Fibroblast of the aortic adventitia (primary cell): ENCODE measurements at places on chromosomes 12 and 14. TPM values are rescaled to one million over a fixed set of nuclear protein-coding genes. Genes with fewer than 3 reads are reported as not detected.

The RAD51AP1 gene
- total RNA-seq = 2.9 and 35.2 TPM in 2 replicates

DNA sequence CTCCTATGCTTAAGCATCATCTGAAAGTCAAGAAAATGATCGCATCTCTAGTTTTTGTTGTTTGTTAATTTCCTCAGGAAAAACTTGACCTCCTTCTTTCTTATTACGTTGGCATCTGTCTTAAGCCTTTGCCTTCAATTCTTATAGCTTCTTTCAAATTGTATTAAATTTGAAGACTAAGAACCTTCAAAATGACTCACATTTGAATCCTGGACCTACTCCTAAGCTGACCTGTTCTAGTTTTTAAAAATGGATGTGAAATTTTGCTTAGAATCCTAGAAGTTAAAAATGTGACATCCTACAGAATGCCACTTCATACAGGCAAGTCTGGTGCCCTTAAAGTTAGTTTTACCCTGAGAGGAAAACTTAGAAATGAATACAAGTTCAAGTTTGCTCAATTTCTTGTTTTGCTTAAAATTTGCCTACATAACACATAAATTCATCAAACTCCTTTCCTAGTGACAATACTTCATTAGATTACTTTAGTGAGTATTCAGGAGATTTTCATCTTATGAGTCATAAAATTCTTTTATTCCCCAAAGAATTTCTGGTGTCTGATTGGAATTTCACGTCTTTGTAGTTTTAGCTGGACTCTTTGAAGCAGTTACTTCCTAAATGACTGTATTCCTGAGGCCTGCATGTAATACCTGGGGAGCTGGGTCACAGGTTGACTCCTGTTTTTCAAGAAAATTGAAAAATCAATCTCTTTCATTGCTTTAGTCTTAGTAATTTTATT, 152.3 kb downstream of the MSRB3 start:
- peak; percentile 84 for DNase-seq

GRCh38 chr12:82912406-82912805, 225.7 kb downstream of the TMTC2 start:
- peak; percentile 66 for DNase-seq

GRCh38 chr12:28242496-28243309, 52.4 kb downstream of the CCDC91 start:
- DNase-seq = peak; percentile 77

DNA sequence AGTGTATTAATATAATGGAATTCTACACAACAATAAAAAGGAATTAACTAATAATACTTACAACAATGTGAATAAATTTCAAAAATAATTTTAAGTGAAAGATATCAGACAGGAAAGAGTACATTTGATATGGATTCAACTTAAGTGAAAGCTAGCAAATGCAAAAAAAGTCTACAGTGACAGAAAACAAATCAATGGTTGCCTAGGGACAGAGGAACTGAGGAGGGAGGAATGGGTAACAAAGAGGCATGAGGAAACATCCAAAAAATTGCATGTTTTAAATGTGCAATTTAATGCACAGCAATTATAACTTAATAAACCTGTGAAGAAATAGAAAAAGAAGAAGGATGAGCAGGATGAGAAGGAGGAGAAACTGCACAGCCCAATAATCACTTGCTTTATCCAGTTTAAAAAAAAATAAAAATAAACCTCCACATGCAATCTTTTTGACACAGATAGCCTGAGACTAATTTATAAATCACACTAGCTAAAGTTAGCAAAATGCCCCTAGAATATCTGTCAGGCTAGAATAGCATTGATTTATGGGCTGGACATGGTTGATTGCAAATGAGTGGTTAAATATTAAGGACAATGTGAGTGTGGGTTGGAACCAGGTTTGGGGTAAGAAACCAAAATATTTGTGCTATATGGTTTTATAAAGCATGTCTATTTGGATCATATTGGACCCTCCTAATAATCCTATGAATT, 1089.1 kb downstream of the TRHDE start:
- DNase-seq = no peak

GRCh38 chr12:96375841-96376604, 24.2 kb downstream of the CDK17 start:
- peak; percentile 36 for DNase-seq
